ENCODE measurements at places on chromosomes 2 and 18.

- no peak for DNase-seq
Observed at GRCh38 chr2:1816414-1816911, 72.1 kb upstream of the PXDN start.

GRCh38 chr2:139790807-139791752 is 1010.9 kb upstream of the NXPH2 start:
- DNase-seq: no peak

- no peak for DNase-seq
Observed at GRCh38 chr2:9984871-9985480, 33.5 kb downstream of the GRHL1 start.

- no peak for DNase-seq
Observed at GRCh38 chr2:191968120-191968519, 121.2 kb upstream of the CAVIN2 start.

DNA sequence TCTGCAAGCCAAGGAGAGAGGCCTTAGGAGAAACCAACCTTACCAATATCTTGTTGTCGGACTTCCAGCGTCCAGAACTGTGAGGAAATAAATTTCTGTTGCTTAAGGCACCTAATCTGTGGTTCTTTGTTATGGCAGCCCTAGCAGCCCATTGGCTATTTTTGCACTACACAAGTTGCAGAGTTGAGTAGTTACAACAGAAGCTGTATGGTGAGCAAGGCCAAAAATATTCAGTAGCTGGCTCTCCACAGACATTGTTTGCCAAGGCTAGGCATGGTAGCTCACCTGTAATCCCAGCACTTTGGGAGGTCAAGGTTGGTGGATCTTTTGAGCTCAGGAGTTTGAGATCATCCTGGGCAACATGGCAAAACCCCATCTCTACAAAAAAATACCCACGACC is 27.1 kb upstream of the SCYGR1 start:
- DNase-seq: no peak

- no peak for DNase-seq
Observed at GRCh38 chr18:37484983-37485834, 80.4 kb downstream of the CELF4 start.

- peak; percentile 30 for DNase-seq
Observed at GRCh38 chr2:16632598-16632997, 33.0 kb downstream of the CYRIA start.

DNA sequence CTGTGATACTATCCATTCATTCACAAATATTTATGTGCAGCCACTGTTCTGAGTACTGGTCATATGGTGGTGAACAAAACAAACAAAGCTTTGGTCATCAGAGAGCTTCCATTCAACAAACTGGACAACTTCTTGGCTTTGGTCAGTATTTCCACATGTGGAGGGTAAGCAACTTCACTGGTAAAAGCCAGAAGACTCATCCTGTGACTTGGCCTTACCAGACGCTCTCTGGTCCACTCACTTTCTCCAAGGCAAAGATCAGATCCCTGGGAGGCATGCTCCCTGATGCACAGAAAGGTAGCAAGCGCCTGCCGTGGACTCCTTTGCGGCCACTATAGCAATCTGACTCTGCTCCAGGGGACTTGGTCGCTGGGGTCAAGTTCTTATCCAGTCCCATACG is 179.5 kb downstream of the EN1 start:
- no peak for DNase-seq

DNA sequence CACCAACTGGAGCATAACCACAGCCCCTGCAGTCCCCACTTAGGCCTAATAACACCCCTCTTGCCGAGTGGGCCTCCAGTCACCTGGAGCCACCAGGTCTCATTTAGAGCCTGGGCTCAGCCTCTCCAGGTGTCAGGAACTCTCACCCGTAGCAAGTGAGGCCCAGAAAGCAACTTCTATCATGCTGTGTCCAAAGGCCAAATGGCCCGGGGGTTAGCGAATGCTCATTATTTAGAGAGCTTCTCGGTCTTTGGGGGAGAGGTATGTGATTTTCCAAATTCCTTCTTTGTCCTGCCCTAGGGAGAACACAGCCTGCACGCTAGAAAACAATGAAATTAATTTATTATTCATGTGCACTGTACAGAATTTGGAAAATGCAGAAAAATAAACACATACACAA is 109.9 kb upstream of the PTPRM start:
- no peak for DNase-seq

DNA sequence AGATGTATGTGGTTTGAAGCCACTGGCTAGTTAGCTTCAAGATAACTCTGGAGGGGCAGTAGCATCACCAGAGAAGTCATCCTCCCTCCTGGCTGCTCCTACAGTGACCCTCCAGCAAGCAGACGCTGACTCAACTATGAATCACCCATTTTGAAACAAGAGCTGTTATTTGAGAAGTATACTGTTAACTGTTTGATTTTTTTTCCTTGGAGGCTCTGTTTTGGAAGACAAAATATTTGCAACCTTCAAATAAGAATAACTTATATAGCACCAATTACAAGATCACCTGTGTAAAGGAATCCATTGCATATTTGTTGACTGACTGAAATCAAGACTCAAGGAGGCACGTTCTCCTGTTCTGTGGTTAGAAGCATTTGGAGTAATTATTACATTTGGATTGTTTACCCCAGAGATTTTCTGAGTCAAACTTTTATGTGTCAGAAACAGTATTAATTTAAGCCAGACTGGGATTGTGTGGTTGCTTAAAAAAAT is 313.8 kb downstream of the MTX2 start:
- DNase-seq: no peak
